NCI-H2029 (cell line): ENCODE measurements at places on chromosomes 5 and 9.

DNA sequence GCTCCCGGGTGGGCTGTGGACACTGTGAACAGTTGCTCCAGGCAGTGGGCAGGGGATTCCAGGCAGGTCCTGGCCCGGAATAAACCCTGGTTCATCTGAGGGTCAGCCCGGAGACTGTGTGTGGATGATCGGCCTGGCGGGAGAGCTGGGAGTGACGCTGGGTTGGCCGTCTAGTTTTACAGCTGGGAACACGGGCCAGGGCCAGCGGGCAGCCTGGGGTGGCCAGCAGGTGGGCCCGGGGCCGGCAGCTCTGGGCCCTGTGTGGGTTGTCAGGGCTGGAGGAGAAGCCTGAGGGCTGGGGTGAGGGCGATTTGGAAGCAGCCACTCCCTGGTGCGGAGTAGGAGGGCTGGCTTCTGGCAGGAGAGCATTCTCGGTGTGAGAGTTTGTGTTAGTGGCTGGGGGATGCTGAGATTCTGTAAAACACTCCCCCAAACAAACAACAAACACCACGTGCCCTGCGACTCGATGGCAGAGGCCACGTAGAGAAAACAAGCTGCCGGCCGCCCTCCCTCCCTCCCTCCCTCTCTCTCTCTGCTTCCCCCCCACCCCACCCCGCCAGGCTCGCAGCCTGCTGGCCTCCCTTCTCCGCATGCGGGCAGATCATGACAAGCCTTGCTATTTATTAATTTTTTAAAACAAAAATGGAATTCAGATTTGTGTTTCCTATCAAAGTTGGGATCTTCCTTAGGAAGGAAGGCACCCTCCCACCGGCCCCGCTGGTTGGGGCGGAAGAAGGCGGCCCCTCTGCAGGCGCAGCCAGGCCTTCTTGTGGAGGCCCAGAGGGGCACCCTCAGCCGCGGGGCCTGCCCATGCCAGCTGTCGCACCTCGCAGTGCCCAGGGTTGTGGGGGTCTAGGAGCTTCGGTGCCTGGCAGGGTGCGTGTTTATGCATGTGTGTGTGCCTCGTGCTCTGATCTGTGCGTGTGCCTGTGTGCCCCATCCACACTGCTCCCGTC is 49.5 kb downstream of the RXRA start:
- DNase-seq = no peak

GRCh38 chr9:128096616-128097536 is 28.8 kb downstream of the SLC25A25 start:
- DNase-seq = no peak

DNA sequence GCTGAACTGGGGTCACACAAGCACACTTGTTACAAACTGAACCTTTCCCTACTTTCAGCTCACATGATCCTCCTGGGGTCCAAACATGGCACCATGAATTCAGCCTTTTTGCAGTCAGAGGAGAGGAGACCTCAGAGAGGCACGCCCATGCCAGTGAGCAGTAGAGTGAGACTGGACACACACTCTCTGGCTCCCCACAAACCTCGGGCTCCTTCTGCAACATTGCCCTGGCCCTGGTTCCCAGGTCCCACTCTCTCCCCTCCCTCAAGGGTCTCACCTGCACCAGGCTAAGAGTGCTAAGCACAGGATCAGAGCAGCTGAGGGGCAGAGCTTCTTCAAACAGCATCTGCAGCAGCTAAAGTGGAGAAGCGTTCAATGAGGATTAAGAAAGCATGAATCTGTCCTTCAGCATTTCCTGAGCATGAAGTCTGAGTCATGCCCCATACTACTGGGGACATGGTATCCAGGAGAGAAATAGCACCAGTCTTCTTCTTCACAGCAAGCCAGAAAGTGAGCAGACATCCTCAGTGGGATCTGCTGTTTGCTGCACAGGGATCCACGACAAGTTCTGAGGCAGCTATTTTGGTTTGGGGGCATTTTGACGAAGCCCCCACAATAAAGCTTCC is 27.2 kb downstream of the SLC35A4 start:
- DNase-seq = no peak

- DNase-seq = no peak
Observed at GRCh38 chr5:134533115-134533815, 7.8 kb downstream of the JADE2 start.

GRCh38 chr9:99962680-99963261 is 56.3 kb downstream of the STX17 start:
- no peak for DNase-seq

GRCh38 chr5:179276838-179277395 is 68.3 kb downstream of the ADAMTS2 start:
- DNase-seq = no peak

DNA sequence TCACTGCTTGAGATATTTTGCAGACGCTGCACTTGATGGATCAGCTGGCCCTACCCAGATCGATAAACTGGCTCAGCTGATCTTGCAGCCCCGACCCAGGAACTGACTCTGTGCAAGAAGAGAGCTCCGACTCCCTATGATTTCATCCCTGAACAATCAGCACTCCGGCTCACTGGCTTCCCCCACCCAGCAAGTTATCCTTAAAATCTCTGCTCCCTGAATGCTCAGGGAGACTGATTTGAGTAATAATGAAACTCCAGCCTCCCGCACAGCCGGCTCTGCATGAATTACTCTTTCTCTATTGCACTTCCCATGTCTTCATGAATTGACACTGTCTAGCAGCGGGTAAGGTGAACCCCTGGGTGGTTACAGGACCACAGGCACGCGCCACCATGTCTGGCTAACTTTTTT is 16.9 kb upstream of the NANS start:
- DNase-seq = no peak

DNA sequence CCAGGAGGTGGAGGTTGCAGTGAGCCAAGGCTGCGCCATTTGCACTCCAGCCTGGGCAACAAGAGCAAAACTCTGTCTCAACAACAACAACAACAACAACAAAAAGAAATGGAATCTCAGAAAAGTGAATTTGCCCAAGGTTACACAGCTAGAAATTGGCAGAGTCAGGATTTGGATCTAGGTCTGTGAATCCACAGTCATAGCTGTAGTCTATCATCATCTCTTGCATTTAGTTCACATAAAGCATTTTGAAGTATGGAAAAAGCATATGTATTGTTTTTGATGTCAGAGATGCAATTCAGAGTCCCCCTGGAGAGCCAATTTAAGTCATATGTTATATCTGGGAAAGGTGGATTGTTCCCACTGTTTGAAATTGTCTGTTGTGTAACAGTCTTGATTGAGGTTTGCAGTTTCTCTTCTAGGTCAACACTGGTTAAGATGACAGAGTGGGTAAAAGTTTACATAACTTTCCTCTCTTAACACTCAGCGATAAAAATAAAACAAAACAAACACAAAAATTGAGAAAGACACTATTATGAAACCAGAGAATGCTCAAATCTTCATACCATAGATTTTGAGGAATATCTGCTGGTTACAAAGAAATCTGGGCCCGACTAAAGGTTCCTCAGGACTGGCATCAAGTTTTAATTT is 21.5 kb upstream of the GPR21 start:
- DNase-seq = no peak

DNA sequence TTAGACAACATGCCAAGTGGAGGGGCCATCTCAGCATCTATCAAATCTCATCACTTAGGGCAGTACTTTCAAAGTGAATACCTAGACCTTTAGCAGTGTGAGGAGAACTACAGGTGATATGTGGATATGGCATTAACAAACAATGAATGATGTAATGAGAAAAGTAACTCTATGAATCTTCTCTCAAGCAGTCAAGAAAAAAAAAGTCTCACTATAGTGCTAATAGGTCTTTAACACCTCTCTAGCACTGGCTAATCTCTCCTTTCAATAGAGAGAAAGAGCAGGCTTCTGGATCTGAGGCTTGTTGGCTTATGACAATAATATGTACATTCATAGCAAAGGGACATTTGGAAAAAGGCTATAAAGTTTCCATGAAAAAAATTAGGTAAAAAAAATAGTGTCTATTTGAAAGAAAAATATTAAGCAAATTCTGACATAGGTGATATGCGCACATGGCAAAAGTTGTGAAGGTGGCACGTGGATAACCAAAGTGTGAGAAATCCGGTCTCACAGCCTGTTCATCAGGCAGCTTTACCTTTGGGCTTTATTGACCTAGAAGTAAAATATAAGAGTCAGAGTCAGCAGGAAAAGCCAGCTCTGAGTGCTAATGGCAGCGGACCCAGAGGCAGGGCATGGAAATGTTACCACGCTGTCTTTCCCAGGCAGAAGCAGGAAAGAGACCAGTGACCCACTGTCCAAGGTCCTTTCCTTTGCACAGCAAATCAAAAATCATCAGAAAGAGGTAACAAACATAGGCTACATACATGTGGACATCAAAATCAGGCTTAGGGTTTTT is 203.4 kb downstream of the EFNA5 start:
- DNase-seq = no peak

GRCh38 chr9:101403516-101404285 is 5.0 kb downstream of the ZNF189 start:
- no peak for DNase-seq

DNA sequence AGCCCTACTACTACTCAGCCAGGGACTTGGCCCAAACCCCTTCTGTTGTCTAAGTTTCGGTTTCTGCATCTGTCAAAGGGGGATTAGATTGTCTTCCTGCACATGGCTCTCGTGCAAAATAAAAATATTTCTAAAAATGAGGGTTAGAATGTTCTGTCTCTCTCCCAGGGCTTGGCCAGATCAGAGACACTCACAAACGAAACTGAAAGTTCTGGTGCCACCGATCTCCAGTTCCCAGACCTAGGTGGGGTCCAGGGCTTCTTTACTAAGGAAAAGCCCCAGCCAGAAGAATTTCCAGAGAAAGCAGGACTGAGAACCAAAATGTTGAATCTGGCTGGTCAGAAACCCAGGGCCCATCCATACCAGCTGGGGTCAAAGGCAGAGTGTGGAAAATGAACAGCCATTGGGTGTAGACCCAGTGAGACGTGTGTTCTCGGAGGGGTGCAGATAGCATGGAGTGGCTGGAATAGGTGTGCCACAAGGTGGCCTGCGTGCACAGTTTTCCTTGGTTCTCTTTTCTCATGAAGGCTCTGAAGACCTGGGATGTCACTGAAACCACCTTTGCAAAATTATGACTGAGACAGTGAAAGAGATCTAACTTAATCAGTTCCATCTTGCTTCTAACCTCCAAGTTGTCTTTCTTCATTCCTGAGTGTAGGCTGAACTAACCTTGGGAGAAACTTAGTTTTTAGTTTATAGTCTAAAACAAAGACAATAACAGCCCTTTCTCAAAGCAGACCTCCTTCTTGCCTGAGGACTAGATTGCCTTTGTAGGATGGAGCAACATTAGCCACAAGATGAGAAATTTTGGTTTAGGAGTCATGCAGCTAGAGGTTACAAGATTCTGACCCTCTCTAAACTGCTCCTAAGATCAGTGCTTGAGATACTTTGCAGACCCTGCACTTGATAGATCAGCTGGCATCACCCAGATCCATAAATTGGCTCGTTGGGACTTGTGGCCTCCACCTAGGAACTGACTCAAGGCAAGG is 2.3 kb upstream of the SLC23A1 start:
- peak; percentile 33 for DNase-seq

DNA sequence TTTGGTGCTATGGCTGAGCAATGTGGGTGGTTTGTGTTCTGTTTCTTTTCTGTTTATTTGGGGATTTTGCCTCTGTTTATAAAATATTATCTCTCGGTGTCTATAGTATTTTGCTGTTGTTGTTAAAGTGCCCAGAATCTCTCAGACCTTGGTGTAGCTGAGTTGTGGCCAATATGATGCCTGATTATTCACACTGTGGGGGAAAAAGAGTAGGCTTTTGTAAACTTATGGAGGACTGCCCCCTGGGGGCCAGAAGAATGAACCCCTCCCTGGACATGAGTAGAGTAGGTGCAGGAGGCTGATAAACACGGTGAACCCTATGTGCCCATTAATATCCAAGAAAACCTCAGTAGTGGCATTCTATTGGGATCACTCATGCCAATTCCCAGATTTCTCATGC is 49.0 kb upstream of the DPYSL3 start:
- peak; percentile 63 for DNase-seq

- no peak for DNase-seq
Observed at GRCh38 chr9:75358846-75359245, 270.5 kb downstream of the OSTF1 start.

DNA sequence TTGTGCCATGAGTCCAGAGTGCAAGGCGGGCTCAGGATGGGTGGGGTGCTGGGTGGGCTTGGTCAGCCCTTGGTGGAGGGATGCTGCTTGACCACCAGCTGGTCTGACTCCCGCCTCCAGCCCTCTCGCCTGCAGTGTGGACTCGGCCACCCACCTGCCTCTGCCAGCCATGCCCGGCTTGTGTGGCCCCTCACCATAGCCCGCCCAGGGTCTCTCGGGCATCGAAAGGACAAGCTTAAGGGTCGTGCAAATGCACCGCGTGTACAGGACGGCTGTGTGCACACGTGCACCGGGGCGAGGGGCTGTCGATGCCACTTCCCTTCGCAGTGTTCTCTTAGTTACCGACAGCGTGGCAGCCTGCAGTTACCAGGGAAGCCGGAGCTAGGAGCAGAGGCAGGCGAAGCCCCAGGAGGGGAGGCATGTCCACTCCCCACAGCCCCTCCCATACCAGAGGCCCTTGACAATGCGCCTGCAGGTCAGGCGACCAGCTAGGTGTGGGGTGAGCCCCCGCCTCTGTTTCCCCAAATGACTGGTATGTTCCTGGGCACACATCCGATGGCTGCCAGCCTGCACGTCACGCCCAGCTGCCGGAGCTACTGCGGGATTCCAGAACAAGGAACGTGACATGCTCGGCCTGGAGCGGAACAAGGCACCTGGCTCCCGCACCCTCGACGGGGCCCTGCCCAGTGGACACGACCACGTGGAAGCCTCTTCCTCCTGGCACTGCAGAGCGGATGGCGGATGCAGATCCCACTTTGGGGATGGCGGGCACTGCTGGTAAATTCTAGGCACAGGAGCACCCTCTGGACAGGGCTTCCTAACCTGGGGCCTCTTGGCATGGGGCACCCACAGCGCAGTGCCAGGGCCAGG is 7.8 kb downstream of the LCN9 start:
- DNase-seq = no peak

DNA sequence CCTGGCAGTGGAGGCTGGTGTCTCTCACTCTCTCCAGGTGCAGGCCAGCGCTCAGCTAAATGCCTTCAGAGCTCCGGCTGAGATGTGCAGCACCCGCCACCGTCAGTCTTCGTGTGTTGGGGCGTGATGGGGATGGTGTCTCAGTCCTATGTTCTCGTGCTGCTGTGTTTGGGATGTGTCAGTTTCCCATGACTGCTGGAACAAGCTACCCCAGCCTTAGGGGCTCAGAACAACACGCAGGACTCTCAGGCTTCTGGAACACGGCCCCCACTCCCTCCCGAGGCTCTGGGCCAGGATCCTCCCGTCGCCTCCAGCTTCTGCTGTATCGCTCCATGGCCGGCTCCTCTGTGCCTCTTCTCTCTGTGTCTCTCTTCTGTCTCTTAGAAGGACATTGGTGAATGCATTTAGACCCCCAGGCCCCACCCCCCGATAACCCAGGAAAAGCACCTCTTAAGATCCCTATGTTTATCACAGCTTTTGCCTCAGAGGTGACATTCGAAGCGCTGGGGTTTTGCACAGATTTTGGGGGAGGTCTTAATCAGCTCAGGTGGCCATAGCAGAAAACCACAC is 9.6 kb upstream of the CEP72 start:
- DNase-seq = no peak
